T-helper 2 cell (primary cell): ENCODE measurements at places on chromosomes 4 and X.

- no peak for DNase-seq
Measured at GRCh38 chrX:122941806-122942205, 242.3 kb upstream of the GRIA3 start.

DNA sequence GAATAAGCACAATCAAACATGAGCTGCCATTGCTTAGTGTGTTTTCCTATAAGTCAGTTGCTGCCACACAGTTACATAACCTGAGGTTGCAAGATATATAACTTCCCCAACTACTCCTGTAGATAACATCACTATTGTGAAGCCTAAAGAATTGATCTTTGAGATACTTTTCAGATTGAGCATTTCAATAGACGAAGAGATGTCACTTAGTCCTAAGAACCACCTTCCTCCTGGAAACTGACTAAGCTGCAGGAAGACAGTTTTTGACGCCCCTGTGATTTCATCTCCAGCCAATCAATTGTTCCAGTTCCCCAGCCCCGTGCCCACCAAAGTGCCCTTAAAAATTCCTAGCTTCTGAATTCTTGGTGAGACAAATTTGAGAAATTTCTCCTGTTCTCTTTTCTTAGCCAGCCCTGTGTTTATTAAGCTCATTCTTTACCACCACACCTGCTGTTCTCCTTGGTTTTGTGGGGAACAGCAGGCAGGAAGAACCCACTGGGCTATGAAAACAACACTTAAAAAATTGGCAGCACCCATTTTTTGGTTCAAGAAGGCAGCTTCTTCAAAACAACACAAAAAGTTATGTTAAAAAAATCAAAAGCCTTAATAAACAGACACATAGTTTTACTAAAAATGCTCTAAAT lies 317.1 kb upstream of the PABPC4L start:
- DNase-seq, result no peak

DNA sequence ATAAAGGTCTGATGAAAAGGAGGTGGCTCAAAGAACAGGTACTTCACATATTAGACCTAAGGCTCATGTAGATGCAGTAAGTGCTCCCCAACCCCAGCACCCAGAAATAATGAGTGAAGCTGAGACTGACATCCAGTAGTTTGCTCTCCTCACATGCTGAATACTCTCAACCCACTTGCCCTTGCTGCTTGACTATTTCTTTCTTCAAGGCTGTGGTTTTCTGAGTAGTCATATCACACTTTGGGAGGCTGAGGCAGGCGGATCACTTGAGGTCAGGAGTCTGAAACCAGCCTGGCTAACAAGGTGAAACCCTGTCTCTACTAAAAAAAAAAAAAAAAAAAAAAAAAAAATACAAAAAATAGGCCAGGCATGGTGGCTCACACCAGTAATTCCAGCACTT lies 51.5 kb upstream of the PRPS1 start:
- DNase-seq, result no peak

GRCh38 chrX:96098471-96098870 lies 586.2 kb upstream of the DIAPH2 start:
- DNase-seq, result no peak
